ENCODE measurements at places on chromosomes 7 and 10. TPM values are rescaled to one million over a fixed set of nuclear protein-coding genes. Genes with fewer than 3 reads are reported as not detected.

DNA sequence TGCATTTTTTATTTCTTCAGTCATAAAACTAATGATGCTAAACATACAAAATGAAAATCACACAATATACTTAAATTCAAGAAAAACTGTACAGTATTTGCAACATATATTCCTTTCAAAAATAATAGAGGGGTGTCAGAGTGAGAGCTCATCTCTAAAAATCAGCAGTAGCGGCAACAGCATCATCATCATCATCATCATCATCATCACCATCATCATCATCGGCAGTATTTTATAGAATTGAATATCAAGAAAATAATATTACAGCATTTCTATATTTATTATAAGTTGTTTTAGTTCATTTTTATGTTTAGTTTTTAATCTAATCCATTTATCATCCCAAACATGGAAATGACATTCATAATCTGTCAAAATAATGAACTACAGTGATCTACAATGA is 67.4 kb upstream of the PPP1R3A start:
- no peak for DNase-seq

GRCh38 chr7:4851459-4852422 is 10.1 kb downstream of the PAPOLB start:
- peak; percentile 41 for DNase-seq

- peak; percentile 88 for DNase-seq
Measured at GRCh38 chr7:128266883-128267594, 26.0 kb downstream of the LEP start.

DNA sequence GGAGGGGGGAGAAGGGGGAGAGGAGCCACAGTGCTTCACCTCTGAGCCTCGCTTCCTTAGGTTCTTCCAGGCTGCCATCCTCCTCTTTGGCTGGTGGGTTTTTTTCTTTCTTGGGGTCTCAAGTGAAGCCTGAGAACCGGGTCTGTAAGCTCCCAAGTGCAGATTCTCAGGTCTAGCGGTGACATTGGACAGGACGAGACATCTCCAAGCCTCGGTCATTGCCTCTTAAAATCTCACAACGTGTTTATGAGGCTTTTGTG is 817 bp upstream of the IL15RA start:
- DNase-seq, result no peak

DNA sequence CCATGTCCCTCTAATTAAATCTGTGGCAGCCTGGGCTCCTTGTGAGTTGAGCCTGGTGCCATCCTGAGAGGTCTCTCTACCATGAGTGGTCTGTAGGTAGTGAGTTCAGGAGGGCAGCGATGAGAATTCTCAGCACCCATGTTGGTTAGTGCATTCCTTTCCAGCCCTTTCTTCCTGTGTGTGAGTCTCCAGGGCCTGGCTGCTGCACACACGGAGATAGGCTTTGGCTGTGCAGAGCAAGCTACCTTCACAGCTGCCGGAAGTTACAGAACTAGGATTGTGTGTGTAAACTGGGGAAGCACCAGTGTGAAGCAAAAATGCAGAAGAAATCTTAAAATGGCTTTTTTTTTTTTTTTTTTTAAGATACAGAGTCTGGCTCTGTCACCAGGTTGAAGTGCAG is 358.6 kb downstream of the PAXIP1 start:
- no peak for DNase-seq

DNA sequence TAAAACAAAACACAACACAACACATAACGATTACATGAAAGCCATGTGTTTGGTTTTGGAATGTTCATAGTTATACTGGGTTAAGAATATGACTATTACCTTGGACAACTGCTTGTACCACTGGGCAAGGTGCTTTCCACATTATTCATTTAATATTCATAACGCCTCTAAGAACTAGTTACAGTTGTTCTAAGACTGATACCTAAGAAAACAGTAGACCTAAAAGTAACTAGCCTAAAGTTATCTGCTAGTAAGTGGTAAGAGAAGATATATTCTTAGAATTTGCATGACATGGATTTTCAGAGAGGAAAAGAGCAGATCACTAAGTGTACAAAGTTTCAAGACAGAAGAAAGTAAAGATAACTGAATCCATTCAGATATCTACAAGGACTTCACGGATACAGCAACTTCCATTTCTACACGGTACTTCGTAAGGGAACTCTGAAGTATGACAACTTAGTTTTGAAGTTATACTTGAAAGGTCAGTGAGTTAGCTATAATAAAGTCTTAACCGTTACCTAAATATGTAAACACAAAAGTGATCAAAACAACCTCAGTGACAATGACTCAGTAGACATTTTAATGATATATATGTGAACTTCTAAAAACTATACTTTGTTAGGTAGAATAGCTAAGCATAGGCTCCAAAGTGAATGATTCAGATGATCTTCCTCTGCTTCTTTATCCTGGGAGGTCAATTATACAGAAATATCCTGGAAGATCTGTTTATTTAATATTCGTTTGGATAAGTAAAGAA is 65.1 kb downstream of the MINDY3 start:
- DNase-seq, result no peak

DNA sequence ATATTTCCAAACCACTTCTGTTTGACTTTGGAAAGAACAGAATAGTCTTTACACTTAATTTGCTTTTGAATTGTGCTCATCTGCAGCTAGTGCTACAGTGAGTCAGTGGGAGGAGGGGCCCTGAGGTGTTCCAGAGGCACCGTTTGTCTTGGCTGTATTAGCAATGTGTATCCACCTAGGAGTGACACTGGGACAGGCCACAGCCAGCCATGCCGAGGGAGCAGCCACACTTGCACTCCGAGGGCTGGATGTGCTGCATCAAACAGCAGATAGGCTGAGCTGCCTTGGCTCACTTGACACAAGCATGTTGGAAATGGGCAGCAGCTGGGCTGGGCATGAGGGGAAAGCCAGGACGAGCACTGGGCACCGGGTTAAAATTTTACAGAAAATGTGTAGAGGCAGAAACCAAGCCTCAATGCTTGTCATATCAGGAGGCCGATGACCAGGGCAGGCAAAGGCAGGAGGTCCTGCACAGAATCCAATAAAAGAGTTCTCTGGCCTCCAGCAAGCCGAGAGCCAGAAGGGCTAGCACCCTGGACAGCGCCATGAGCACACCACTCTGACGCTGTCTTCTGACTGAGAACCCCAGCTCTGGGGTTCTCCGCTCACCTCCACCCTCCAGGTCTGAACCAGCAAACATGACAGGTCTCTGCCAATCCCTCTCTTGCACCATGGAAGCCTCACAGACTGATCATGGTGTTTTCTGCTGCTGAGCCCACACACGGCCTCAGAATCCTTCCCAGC is 163.3 kb downstream of the GRID1 start:
- no peak for DNase-seq

- DNase-seq, result no peak
Measured at GRCh38 chr10:77556990-77557601, 80.5 kb downstream of the KCNMA1 start.

- DNase-seq, result no peak
Measured at GRCh38 chr10:4865945-4866661, 40.1 kb downstream of the AKR1E2 start.

GRCh38 chr7:17506095-17506494 is 207.6 kb downstream of the AHR start:
- no peak for DNase-seq

DNA sequence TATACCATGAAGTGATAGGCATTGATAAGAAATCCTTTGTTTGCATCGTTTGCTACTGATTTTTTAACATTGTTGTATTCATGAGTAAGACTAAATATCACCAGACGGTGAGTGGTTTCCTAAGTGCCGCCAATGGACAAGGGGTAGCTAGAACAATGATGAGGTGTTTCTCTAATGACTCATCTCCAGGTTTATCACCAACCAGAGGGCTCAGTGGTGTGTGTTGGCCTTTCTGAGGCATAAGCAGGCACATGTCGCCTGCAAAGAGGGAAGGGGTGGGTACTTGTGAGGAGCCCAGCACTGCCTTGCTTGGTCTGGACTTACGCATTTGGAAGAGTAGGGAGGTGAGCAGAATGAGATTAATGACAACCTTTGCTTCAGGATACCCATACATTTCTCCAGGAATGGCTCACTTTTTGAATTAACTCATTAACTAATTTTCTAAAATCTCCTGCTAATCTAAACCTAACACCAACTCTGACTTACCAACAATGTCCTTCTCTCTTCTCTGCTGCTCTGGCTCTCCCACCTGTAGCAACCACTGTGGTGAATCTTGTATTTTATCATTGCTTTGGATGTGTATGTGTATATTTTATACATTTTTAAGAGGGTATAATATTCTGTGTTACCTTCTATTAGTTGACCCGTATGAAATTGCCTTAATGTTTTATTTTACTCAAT is 722.6 kb downstream of the GRID1 start:
- no peak for DNase-seq

GRCh38 chr10:24453973-24454372 is 245.0 kb downstream of the KIAA1217 start:
- no peak for DNase-seq

DNA sequence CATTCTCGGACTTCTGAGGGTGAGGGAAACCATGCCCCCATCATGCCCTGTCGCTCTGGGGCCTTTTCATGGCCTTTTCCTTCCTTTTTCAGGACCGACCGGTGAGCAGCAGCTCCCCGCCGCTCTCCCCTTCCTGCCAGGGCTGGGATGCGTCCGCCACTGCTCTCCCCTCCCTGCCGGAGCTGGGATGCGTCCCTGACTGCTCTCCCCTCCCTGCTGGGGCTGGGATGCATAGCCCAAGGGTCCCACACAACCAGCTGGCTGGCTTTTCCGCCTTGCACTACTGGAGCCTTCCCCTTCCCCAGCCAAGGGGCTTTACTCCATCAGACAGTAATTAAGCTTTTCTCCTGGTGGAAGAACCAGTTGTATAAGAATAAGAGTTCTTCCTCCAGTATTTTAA is 129.7 kb upstream of the COBL start:
- no peak for DNase-seq

GRCh38 chr7:4648111-4648510 is 34.0 kb upstream of the FOXK1 start:
- DNase-seq, result no peak

DNA sequence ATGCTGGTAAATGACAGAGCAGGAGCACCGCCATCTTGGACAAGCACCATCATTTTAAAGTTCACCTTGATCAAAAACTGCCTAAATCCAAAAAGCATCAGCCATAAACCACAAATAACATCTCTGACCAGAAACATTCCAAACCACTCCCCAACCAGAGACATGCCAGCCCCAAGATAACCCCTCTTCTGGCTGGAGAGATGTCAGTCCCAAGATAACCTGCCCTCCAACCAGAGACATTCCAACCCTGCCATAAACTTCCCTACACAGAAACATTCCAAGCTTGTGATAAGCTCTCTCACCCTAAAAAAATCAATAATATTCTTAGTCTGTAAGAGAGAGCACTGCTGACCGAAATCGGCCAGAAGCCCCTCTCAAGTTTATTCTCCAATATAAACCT is 659.3 kb downstream of the XPNPEP1 start:
- no peak for DNase-seq

GRCh38 chr10:91664426-91664825 is 31.6 kb upstream of the PPP1R3C start:
- no peak for DNase-seq

DNA sequence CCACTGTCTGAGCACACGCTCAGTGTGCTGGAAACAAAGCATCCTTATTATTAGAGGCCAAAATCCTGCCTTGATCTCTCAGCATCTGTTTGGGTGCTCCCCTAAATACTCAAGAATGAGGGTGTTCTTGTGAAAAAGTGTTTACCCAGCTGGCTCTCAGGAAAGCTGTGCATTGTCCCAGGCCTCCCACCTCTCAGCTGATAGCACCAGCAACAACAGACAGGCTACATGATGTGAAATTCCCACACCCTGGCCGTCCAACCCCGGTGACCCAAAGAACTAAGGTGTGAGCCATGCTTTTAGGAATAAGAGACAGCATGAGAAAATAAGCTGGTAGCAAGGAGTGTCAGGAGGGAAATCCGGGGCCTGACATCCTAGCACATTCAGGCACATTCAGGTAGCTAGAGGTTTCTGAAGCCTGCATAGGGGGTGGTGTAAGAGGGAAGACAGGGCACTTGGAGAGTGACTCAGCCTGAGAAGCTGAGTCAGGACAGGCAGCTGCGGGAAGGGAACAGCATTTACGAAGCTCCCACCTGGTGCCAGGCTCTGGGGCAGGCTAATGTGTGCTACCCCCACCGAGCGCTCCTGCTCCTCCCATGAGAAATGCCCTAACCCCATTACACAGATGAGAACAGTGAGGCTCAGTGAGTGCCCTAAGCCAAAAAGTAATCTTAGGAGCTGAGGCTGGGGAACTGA is 205.6 kb downstream of the GRID1 start:
- no peak for DNase-seq

GRCh38 chr10:70052462-70053217 is at the start of gene MACROH2A2:
TSS of gene MACROH2A2 (plus strand) at chr10:70052846. CDS start at chr10:70075659, 22,813 bp downstream.
- DNase-seq, result peak; percentile 58

GRCh38 chr10:14625192-14625631 is 149.5 kb downstream of the FAM107B start:
- DNase-seq, result peak; percentile 50

GRCh38 chr10:126097558-126098225 is 201.3 kb downstream of the FANK1 start:
- no peak for DNase-seq

DNA sequence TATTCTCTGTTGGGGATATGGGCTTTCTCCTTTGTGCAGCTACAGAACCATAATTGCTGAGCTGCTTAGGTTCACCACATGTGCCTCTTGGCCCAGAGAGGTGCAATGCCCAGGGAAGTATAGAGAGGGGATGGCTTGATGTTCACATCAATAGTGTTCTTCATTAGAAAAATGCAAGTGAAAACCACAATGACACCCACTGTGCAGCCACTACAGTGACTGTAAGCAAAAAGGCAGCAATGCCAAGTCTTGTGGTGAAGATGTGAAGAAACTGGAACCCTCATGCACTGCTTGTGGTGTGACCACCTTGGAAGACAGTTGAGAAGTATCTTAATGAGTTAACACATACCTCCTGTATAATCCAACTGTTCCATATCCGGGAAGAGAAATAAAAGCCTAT is 318.9 kb upstream of the ZMIZ1 start:
- no peak for DNase-seq

DNA sequence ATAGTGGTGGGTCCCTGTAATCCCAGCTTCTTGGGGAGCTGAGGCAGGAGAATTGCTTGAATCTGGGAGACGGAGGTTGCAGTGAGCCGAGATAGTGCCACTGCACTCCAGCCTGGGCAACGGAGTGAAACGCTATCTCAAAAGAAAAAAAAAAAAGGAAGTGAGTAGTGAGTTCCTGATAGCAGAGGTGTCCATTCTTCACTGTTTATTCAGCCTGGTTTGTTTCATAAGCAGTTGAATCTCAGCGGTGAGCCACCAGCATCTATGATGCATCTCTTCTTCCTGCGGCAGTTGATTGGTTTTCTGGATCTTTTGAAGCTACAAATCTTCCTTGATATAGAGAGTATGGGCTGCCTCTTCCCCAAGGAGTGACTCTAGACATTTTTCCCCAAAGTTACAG is 316.1 kb upstream of the MTPN start:
- no peak for DNase-seq

The ECHS1 gene
- 130 TPM for total RNA-seq

The PHYH gene
- 37.0 TPM for total RNA-seq

The OR2A7 gene
- not detected for total RNA-seq

The PMS2 gene
- total RNA-seq, result 28.1 TPM

The FAM221A gene
- 2.6 TPM for total RNA-seq

The DHTKD1 gene
- 8.8 TPM for total RNA-seq

The COL13A1 gene
- total RNA-seq, result 2.6 TPM
